T follicular helper cell (primary cell): ENCODE measurements at places on chromosomes 11 and 22.
A peak's percentile ranks its signal among the peaks of the same experiment; 100 is the strongest.

DNA sequence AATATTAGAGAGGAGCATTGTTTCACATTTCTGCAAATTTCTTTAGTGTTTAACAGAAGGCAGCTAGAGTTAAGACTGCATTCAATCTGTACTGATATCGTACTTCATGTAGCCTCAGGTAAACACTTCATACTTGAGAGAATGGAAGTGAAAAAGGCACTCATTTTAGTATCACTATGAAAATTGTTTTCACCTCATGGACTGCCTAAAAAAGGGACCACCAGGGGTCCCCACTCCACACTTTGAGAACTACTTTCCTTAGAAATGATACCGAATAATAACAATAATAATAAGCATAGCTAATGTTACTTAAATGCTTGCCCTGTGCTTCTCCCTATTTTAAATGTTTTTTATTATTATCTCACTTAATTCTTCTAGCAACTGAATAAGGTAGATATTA, 95.1 kb downstream of the BLID start:
- DNase-seq, result no peak

DNA sequence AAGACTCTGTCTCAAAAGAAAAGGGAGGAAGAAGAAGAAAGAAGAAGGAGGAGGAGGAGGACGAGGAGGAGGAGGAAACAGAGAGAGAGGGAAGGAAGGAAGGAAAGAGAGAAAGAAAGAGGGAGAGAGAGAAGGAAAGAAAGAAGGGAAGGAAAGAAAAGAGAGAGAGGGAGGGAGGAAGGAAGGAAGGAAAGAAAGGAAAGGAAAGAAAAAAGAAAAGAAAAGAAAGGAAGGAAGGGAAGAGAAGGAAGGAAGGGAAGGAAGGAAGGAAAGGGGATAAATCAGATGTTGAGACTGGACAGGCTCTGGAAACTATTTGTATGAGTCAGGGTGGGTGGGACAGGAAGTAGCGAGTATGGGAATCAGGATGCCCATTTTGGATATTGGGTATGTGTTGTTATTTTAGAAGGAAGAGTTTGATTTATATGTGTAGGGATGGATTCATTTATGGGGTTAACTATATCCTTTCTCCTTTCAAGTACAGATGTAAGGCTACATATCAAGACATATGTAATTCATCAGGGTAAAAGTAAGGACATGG, 6.0 kb upstream of the RPL3 start:
- no peak for DNase-seq

DNA sequence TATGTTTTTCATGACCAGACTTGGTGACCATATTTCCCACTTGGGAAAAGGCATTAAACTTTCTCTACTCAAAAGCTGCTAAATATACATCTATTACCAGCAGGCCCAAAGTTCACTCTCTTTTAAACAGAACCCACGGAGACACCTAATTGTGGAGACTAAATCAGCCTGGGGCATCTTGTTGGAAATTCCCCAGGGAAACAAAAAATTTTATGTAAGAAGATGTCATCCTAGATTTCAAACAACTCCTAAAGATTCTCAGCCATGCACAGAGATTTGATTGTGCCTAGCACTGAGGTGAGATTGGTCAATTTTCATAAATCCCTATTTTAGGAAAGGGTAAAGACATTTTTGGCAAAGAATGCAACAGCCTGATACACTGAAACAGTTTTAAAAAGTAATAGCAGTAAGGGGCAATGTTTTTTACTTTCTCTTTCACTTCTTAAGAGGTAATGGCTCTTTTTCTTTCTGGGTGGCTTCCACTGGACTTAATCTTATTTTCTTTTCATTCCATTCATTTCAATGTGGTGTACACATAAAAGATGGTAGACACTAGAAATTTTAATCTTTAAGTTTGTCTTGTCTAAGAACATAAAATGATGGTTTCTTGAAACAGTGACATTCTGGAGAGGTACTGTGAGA, 9.6 kb downstream of the OR52N2 start:
- DNase-seq, result no peak

GRCh38 chr22:25754527-25755202, 12.7 kb downstream of the MYO18B start:
- no peak for DNase-seq

GRCh38 chr11:117219995-117220394, 11.9 kb downstream of the PCSK7 start:
- DNase-seq, result no peak

- no peak for DNase-seq
Measured at GRCh38 chr11:64443001-64443400, 84.0 kb downstream of the RPS6KA4 start.

DNA sequence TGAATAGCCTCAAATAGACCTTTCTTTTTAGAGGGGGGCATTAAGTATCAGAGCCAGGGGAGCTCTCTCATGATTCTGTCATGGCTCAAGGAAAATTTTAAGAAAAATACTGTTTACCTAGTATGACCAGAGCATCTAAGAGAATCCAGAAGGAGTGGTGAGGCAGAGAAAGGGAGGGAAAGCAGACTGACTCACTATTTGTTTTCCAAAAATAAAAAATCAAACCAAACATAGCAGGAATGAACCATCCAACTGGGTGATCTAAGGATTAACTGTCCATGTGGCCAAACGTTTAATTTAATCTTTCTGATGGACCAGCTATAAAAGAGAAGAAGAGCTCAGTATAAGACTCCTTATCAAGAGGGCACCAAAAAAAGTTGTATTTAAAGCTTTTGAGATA, 70.8 kb downstream of the GAB2 start:
- DNase-seq, result no peak

GRCh38 chr11:44979543-44980399, 29.1 kb upstream of the TP53I11 start:
- DNase-seq, result no peak

DNA sequence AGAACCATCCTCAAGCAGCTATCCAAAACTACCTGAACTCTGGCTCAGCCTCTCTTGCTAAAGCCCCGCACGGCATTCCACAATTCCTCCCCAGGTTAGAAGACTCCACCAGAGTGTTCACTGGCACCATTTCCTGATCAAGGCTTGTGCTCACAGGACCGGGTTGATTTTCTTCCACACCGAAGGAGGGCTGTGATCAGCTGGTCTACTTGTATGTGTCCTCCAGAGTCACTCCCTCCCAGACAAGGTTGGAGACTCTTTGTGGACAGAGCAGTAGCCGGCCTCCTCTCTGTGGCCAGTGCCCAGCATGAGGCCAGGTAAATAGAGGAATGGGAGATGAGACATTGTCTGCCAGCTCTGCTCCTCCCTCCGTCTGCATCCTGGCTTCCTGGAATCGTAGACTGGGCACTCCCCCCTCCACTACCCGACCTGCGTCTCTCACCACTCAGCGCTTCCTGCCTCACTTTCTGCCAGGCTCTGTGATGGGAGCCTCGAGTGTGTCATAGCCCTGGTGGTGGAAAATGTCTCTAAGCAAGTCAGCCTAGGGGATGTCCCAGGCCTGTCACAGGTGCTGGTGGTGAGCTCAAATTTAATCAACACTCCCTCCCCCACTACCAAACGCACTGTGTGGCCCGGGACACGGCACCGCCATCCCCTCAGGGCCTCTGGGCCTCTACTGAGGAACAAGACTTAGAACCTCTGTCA, 12.5 kb upstream of the TMPRSS6 start:
- DNase-seq, result peak; percentile 93

- DNase-seq, result no peak
Measured at GRCh38 chr11:117859488-117860112, 16.9 kb downstream of the FXYD6 start.

DNA sequence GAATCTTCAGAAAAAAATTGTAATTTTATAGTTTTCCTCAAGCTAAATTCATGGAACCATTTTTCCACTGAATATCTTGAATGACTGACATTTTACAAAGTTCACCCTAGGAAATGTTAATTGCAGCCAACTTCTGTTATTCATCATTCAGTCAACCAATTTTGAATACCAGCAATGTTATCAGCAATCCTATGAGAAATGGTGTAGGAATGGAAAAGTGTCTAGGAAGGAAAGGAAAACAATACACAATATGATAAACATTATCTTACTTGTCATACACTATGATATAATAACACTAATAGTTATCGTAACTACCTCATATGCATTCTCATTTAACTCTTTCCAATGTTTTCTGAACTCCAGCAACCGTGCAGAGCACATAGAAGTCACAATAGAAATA, 790.5 kb upstream of the LRRC4C start:
- no peak for DNase-seq

GRCh38 chr22:27312565-27312964, 489.0 kb downstream of the MN1 start:
- DNase-seq, result no peak

DNA sequence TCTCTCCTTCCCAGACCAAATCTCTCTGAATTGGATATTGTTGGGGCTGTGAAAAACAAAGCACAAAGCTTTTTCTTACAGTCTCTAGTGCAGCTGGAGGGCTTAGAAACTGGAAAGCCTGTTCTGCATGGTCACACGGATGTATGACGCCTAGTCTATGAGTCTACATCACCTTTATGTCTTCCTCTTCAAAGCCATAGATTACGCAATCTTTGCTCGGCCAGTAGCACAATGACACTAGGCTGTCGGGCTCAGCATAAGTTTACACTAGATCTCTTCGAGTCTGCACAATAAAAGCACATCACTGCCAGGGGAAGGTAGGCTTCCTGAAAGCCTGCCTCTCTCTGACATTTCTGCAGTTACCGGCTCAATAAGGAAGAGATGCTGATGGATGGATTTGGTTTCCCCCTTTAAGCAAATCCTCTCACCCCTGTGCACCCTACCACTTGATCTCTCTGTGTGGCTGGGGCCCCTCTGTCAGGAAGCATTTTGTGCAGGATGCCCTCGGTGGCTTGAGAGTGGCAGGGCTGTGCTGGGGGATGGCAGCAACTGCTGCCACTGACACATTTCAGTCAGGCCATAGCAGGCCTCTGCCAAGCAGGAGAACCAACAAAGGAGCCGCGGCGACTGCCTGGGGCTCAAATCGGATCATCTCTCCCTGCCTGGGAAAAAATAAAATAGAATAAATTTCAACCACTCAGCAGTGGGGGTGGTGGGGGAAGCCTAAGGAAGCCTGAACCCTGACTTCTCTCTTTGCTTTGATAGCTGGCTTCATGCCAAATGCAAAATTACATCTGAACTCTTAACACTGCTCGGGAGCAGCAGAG, 1272.8 kb downstream of the LRRC4C start:
- DNase-seq, result no peak

- DNase-seq, result no peak
Measured at GRCh38 chr11:33747979-33748378, 11.8 kb upstream of the CD59 start.

DNA sequence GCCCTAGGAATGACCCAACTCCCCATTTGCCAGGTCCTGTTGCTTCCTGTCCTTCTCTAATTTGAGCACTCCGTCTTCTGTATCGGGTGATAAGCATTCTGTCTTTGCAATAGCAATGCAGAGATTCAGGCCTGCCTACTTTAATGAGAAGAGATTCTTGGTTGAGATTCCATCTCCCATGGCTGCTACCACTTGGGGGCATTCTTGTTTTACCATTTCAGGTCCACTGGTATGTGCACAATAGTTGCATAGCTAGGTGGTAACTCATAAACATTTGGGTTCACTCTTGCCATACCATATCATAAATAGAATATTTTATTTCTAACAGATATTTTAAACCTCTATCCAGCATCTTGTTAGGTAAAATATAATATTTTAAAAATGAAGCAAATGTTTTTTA, 34.4 kb upstream of the CALCB start:
- DNase-seq, result no peak

DNA sequence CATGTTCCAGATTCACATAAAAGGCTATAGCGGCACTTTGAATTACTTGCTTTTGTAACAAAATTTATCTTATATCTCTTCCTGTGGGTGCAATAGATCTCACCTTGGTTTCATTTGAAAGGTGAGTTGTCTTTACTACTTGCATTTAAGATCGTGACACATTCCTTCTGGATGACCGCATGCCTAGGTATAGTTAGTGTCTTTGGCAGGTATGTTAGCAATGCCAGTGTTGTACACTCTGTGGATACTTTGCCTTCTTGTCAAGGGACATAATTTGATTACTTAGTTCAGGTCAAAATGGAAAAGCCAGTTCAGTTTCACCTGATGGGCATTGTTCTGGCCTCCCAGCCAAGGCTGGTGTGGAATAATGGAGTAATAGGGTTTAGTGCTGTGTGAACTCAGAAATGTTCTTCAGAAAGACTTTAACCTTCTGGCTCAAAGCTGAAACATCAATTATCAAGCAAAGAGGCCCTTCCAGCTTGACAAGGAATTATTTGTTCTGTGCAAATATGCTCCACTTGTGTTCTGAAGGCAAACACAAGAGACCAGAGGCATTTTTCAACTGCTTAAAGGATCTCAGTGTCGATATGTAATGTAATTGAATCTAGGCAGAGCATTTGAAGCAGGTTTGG, 64.6 kb downstream of the AMOTL1 start:
- DNase-seq, result no peak

- no peak for DNase-seq
Measured at GRCh38 chr11:10320736-10321465, 16.0 kb downstream of the ADM start.

DNA sequence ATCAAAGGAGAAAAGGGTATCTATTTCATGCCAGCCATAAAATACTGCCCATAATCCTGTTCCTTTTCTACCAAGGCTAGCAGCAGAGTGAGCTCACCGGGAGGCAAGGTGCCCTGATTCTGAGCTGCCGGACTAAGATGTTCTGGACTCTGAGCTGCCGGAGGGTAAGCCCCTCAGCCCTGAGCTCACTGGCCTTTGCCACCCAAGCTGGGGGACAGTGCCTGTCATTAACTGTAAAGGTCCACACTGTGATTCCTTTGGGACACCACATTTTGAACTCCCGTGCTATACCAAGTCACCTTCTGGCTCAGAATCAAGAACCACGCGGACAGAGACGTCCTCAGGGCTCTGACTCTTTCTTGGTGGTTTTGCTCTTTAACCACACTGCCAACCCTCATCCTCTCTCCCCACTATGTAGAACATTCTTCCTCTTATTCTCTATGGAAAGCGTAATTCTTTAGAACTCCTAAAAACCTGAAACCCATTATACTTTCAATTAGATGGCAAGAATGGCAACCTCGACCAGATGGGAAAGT, 88.4 kb upstream of the BID start:
- no peak for DNase-seq

- DNase-seq, result no peak
Measured at GRCh38 chr22:50641696-50642607, 14.0 kb upstream of the ARSA start.

- DNase-seq, result no peak
Measured at GRCh38 chr11:1011320-1011698, 25.2 kb downstream of the MUC6 start.

- DNase-seq, result no peak
Measured at GRCh38 chr11:104098132-104098531, 61.7 kb downstream of the DDI1 start.
